ENCODE measurements at places on chromosomes 2 and 18.

DNA sequence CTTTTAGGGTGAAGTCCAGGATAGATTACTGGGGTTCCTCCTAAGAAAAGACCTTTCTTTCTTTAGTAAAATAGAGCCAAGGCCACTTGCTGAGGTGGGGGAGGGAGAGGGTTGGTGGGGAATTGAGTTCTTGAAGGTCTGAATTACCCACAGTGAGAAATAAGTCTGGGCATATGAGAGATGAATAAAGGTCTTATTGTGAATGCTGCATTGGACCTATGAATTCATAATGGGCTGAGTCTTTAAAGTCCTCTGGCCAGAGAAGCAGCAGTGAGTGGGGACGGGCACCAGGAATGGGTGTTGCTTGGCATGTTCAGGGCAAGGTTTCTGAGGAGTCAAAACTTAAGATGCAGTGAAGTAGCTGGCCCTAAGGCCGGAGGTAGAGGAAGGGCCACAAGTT is 10.5 kb downstream of the MAPRE3 start:
- peak; percentile 44 for DNase-seq

- no peak for DNase-seq
Observed at GRCh38 chr18:46756559-46757201, at the start of gene ST8SIA5. TSS of gene ST8SIA5 (minus strand) at chr18:46757053. CDS start at chr18:46756508, 545 bp downstream.

DNA sequence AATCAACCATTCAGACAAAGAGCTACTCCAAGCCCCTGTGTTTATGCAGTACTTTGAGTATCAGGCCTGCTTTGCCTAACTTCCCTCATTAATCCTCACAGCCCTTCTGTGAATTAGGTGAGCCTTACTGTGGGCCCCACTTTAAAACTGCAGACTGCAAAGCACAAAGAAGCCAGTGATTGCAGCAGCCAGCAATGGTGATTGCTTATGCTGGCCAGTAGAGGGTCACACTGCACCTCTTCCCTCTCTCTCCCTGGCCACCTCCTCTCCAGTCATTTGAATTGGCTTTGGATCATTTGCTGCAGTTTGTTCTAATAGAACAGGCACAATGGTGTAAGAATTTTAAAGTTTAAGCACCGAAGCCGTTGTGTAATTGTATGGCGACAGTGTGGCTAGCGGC is 229.9 kb downstream of the AGPS start:
- no peak for DNase-seq

DNA sequence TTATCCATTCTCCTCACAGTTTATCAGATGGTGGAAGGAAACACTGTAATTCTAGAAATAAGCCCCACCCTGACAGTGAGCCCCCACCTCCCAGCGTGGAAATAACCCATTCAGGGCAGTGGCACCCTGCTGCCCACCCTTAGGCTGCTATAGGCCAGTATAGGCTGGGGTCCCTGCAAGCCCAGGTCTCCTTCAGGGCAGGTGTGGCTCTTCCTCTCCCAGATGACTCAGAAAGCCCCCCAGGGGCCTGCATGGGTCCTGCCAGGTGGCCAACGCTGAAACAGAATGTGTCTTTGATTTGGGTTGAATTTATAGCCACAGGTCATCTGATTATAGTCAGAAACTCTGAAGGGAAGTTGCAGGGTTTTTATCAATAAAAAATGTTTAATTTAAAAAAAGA is 136.4 kb downstream of the SH3RF3 start:
- DNase-seq = no peak

GRCh38 chr2:222052934-222053367 is 245.8 kb downstream of the PAX3 start:
- no peak for DNase-seq

DNA sequence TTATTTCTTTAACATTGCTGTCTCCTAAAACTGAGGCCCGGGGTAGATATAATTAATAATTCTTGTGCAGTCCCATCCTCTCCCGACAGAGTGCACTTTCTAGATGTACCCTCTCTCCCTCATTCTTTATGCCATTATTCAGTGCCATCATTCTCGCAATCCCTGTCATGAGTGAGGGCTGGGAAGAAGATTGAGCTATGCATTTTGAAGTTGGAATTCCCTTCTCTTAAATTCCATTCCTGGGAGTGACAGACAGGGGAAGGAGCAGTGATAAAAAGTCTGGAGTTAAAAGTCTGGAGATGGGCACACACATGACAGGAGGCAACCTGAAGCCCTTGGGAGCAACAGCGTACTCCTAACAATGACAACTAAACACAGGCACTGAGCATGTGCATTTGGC is 2.6 kb upstream of the KCNE4 start:
- DNase-seq = no peak

DNA sequence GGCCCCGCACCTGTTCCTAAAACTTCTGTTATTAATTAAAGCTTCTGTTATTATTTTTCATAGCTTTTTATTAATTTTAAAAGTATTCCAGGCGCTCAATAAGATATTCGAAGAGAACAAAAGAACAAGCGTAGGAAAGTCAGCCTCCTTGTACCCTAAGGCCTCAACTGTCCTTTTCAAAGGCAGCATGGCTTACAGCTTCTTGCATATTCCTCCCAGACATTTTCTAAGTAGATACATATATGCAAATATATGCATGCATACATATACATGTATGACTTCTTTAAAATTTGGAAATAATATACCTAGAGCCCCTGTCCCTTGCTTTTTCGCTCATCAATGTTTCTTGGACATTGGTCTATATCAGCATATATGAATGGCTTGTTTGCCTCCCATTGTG is 12.3 kb downstream of the GPR55 start:
- DNase-seq = no peak

DNA sequence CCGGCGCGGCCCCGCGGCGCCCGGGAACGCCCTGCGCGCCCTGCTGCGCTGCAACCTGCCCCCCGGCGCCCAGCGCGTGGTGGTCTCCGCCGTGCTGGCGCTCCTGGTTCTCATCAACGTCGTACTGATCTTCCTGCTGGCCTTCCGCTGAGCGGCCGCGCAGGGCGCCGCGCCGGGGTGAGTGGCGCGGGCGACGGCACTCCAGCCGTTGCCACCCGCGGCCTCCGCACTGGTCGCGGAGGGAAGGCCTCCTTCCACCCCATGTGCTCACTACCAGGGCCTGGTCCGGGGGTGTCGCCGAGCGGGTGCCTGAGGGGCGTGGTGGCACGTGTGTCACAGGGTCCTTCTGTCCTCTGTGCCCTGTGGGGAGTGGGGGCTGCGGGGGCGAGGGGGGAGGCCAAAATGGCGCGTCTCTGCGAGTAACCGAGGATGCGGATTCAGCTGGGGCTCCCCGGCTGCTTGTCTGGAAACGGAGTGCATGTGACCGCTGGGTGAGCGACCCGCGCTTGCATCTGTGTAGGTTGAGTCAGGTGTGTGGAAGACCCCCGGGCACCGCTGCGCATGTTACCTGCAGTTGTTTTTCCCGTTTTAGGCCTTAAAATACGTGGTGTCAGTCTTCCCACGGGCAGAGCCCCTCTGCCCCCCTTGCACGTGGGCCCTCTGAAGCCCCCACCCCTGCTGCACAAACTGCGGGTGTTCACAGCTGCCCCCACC is 58.0 kb downstream of the FAM168B start:
- DNase-seq = no peak

GRCh38 chr2:216829533-216829932 is 30.3 kb downstream of the TNP1 start:
- DNase-seq = peak; percentile 16

DNA sequence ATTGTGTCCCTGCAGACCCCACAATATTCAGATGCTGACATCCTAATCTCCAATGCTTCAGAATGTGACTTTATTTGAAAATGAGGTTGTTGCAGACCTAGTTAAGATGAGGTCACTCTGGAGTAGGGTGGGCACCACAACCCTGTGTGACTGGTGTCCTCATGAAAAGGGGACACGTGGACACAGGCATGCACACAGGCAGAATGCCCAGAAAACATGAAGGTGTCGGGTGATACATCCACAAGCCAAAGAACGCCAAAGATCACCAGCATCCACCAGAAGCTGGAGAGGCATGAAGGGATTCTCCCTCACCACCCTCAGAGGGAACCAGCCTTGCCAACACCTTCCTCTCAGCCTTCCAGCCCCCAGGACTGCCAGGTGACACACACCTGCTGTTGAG is 69.3 kb downstream of the AFF3 start:
- no peak for DNase-seq

- DNase-seq = no peak
Observed at GRCh38 chr2:2573658-2574293, 242.7 kb upstream of the MYT1L start.

- DNase-seq = no peak
Observed at GRCh38 chr18:35038881-35039491, 2.2 kb upstream of the MAPRE2 start.

DNA sequence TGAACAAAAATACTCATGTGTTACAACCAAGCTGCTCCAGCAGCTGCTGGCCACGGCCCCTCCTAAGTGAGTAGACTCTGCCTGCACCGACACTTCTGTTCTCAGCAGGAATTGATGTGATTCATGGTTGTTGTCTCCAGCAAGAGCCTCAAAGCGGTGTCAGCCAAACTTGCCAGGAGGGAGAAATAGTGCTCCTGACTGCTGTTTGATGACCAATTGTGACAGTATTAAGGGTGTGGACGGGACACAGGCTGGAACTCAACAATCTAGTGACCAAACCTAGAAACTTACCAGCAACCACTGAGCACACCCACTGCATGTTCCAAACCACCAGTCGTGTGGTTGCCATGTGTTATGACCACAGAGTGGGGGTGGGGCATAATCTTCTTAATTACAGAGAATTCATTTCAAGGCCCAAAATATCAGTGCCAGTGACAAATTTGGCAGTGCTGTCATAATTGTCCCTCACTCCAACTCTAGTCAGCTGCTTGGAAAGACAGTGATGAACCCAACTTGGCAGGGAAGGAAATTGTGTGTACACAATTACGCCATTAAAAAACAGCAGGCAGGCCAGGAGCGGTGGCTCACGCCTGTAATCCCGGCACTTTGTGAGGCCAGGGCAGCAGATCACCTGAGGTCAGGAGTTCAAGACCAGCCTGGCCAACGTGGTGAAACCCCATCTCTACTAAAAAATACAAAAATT is 30.4 kb downstream of the FBLN7 start:
- no peak for DNase-seq

DNA sequence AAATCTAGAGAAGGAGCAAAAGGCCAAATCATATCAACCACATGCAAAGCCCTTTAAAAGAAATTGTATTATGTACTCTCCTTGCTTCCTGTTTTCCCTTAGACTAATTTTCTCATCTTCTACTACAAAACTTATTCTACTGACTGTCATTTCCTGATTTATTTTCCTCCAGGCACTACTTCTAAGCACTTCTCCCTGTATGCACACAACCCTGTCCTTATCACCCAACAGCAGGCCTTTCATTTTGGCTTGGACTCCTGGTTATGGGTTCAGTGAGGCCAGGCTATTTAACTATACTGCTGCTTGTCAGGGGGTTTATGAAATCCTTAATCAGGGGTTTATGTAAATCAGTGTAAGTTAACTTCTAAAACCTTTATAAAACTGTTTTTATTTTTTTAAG is 205.1 kb upstream of the FAM98A start:
- no peak for DNase-seq

DNA sequence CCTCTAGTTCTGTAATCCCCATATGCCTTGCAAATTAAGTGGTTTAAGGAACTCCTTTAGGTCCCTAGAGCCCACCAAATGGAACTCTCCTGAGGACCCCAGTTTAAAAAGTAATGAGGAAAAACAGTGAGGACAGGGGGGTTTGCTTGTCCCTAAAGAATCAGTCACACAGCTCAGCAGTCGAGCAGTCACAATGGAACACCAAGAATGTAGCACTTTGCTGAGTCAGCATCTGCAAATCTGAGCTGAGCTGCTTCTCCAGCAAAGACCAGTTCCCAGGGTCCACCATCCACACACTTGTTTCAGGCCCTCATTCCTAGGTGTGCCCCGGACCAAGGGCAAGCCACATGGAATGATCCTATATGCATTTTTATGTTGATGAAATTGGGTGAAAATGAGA is 46.2 kb upstream of the NEDD4L start:
- no peak for DNase-seq

GRCh38 chr18:36695806-36696205 is 133.0 kb downstream of the TPGS2 start:
- no peak for DNase-seq

DNA sequence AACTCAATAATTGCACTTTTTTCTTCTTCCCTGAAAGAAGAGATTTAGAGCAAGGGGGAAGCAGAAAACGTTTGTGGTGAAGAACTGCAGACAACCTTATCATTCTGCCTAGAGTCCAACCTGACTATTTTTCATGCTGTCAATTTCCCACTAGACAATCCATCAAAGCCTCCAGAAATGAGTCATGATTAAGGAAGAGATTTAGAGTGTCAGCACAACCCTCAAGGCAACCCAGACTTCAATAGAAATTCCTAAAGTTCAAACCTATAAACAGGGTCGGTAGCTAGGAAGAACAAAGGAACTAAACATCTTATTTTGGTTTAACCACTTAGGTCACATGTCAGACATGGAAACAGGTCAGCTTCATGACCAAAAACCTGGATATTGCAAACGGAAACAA is 86.9 kb downstream of the SLC25A12 start:
- DNase-seq = no peak

DNA sequence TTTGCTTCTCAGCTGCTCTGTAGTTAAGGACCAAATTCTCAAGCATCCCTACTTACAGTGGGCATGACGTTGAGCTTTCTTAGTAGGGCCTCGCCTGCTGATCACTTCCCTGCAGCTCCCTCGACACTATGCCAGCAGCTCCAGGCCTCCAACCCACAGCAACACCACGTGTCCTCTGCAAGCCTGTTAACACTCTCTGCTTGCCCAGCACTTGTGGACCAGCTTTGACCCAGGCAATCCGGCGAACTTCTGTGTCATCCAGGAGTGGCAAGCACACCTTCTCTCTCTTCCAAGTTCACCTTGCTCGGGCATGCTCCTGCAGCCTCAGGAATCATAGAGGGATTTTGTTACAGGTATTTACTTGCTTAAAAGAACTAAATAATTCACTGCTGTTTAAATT is 138.6 kb upstream of the FHL2 start:
- DNase-seq = no peak

- DNase-seq = peak; percentile 86
Observed at GRCh38 chr2:199798831-199799580, 52.0 kb downstream of the FTCDNL1 start.

GRCh38 chr2:17363846-17364245 is 154.4 kb downstream of the RAD51AP2 start:
- DNase-seq = no peak

- no peak for DNase-seq
Observed at GRCh38 chr2:196601430-196602306, 37.8 kb upstream of the CCDC150 start.

GRCh38 chr2:23689131-23689700 is 237.7 kb downstream of the ATAD2B start:
- DNase-seq = no peak

Data from globus pallidus (tissue), 1 donor.